ENCODE measurements at places on chromosomes 3 and 15.
A peak's percentile ranks its signal among the peaks of the same experiment; 100 is the strongest.

GRCh38 chr15:42553554-42553953 is 4.9 kb downstream of the HAUS2 start:
- H3K27ac ChIP-seq = no peak overlapping the region
- no peaks in the 10 kb centered on the region for H3K27me3 ChIP-seq
- no peaks in the 10 kb centered on the region for H3K36me3 ChIP-seq
- no peak for DNase-seq
- no peak overlapping the region for H3K4me3 ChIP-seq
- peaks cover 3% of the 10 kb centered on the region for H3K4me1 ChIP-seq

DNA sequence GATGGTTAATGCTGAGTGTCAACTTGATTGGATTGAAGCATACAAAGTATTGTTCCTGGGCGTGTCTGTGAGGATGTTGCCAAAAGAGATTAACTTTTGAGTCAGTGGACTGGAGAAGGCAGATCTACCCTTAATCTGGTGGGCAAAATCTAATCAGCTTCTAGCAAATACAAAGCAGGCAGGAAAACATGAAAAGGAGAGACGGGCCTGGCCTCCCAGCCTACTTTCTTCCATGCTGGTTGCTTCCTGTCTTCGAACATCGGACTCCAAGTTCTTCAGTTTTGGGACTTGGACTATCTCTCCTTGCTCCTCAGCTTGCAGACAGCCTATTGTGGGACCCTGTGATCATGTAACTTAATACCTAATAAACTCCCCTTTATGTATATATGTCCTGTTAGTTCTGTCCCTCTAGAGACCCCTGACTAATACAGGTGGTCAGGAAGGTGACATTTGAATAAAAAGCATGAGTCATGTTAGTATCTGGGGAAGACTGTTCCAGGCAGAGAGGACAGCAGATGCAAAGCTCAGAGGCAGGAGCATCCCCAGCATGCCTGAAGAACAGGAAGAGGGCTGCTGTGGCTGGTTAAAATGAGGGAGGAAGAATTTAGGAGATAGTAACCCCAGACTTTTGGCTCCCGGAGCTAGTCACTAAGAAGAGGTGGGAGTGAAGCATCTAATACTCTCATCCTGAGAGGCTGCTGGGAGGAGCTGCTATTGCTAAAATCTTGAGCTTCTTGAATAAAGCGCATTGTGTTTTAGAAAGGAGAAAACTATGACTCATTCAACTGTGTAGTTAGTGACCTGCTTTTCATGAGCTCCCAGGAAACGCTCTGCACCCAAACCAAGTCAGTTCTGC is 207.4 kb upstream of the HES1 start:
- no peak overlapping the region for H3K4me3 ChIP-seq
- H3K4me1 ChIP-seq = no peaks in the 10 kb centered on the region
- no peaks in the 10 kb centered on the region for H3K36me3 ChIP-seq

GRCh38 chr3:86379280-86379679 is 611.7 kb downstream of the VGLL3 start:
- H3K4me3 ChIP-seq = no peak overlapping the region
- no peaks in the 10 kb centered on the region for H3K27me3 ChIP-seq
- no peak overlapping the region for H3K27ac ChIP-seq

DNA sequence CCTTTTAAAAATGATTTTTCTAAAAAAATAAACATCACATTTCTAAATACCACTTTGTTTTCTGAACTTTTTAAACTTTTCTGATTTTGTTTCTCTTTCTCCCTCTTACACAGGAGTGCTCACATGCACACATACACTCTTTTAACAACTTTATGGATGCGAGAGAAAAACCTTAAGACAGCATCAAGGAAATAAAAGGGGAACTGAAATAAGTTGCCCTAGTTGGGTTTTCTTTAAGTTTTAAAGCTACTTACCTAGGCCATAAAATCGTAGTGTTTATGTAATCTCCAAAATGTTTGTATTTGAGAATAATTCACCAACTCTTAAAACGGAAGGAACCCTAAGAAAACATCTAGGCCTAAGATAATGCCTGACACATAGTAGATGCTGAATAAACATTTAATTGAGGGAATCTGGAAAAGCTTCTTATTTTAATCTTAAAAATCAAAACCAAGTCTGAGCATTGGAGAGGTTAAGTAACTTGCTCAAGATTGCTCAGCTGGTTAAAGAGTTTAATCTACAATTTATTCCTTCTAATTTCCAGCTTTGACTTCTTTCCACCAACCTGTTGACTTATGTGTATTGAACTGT is 1.2 kb upstream of the BBX start:
- no peak overlapping the region for H3K27ac ChIP-seq
- no peak for DNase-seq
- H3K4me1 ChIP-seq = peaks cover 3% of the 10 kb centered on the region
- H3K4me3 ChIP-seq = no peak overlapping the region
- H3K27me3 ChIP-seq = no peaks in the 10 kb centered on the region

GRCh38 chr3:62601238-62602070 is 228.1 kb upstream of the FEZF2 start:
- no peaks in the 10 kb centered on the region for H3K27me3 ChIP-seq
- peaks cover 49% of the 10 kb centered on the region for H3K4me1 ChIP-seq
- peak overlapping the region; percentile 18 for H3K4me3 ChIP-seq
- H3K36me3 ChIP-seq = no peaks in the 10 kb centered on the region
